ENCODE measurements at places on chromosomes 6 and 20.

GRCh38 chr6:64083261-64083660 is 447.7 kb downstream of the PHF3 start:
- no peak for DNase-seq

GRCh38 chr6:15393605-15394004 is 147.7 kb downstream of the JARID2 start:
- no peak for DNase-seq

GRCh38 chr20:8646716-8647115 is 422.2 kb upstream of the PLCB4 start:
- DNase-seq, result no peak

DNA sequence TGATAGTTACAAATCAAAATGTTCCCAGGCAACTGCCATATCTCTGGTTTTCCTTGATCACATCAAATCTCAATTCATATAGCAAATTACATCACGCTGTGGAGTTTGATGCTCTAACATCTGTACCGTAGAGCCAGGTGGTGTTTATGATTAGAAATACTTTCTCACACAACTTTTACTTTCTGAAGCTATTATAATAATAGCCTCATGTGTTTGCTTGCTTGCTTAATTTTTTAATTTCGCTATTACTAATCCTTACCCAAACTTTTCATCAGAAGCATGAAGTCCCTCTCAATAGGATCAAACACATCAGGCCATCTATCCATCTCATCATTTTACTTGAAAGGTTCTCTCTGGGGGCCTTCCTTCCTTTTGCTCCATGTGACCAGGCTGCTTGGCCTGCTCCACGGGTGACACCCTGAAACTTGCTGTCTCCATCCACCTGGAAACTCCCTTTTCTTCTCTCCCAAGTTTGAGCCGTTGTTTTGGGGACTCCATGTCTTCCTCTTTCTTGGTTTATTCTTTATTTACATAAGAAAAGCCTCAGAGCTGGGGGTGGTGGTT is 75.4 kb downstream of the ADAT2 start:
- DNase-seq, result no peak

DNA sequence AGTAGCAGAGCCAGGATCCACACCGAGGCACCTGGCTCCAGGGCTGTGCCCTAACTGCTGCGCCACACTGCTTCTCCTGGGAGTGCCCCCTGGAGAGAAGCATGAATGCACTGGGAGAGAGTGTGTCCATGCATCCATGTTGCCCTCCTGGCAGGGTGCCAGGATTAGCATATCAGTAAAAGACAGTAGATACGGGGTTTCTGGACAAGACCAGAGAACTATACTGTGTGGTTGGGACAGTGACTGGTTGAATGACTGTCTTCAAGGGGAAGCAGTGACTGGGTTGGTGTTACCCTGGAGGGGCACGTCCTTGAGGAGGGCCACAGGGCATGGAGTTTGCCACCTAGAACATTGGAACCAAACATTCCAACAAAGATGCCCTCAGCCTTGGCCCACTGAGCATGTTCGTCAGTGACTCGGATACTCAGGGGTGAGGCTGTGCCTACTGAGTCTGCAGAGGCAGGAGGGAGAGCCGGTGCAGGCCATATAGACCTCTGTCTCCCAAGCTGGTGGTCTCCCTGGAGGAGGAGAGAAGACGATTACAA is 288.8 kb downstream of the CDC5L start:
- no peak for DNase-seq

- DNase-seq, result no peak
These were observed 60.8 kb downstream of the SYNDIG1 start for GRCh38 chr20:24530131-24530680.

DNA sequence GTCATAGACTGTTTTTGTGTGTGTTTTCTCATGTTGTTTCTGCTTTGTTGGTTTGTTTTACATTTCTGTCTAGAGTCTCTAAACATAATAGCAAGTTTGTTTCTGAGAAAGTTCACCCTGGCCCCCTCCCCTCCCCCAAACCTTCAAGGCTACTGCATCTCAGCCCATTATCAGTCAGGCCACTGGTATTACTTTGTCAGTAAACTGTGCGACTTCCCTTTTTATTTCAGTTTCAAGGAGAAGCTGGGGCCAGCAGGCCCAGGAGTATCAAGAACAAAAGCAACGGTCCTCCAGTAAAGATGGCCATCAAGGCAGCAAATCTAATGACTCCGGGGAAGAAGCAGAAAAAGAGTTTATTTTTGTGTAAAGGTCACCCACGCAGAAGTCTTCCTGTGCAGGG is 32.8 kb upstream of the SCGN start:
- DNase-seq, result no peak

DNA sequence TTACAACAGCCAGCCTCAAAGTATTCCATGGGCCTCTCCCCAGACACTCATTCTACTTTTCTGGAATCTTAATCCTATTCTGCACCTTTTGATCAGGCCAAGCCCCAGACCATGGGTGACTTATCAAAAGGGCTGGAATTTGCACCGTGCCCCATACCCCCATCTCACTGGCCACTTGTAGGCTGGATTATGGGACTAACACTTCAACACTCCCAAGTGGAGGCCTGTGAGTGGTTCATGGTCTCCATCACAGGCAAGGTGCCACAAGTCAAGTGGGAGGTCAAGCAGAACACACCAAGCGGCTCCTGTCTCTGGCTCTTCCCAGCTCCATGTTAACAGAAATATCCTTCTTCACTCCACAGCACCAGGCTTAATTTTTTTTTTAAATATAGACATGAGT is 212.3 kb upstream of the HEY2 start:
- DNase-seq, result no peak
